ENCODE measurements at places on chromosomes 1 and 21.

- no peak for DNase-seq
Observed at GRCh38 chr1:68495968-68496679, 758 bp downstream of the DEPDC1 start.

DNA sequence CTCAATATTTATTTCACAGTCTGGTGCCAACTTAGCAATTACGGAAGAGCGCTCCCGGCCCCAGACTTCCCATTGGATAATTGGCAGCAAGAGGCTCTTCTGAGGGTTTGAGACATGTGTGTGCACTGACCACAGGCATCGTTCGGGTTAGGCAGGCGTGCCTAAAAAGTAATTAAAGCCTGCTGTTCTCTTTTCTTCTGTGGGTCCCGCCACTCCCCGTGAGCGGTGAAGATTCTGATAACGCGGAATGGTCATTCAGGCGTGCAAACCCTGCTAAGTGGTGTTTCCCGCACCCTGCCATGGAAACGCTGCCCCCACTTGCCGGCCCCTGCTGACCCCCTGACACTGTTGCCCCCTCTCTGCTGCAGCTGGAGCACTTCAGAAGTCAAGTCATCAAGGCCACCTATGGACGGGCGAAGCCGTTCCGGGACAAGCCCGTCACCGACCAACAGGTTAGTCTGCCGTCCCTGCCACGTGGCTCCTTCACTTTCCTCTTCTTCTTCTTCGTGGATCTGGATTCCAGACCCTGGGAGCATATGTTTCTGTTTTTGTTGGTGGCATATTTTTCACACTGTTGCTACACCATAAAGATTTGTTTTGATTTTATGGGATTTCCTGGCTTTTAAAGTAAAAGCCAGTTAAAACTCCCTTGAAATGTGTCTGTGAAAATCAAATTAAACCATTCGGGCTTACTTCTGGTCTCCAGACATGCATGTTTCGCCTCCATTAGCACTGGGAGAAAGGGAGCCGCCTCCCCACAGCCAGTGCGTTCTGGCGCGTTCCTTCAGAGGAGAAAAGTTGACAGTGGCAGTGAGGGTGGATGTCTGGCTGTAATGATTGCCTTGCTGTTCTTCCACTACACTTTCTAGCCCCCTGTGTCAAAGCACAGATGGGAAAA is 79.9 kb downstream of the FHAD1 start:
- DNase-seq: no peak

DNA sequence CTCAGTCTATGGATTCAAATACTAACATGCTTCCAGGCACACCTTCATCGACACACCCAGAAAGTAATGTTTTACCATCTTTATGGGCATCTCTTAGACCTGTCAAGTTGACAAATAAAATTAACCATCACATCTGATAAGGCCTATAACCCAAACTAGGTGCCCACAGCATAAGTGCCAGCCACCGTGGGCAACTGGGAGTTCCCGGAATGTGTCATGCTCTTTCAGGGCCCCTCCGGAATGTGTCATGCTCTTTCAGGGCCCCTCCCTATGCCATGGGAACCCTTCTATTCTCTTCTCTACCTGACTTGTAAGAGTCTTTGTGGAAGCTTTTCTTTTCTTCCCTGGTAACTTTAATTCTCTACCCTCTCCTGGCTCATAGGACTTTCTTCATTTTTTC is 26.6 kb downstream of the KRTAP24-1 start:
- DNase-seq: no peak

DNA sequence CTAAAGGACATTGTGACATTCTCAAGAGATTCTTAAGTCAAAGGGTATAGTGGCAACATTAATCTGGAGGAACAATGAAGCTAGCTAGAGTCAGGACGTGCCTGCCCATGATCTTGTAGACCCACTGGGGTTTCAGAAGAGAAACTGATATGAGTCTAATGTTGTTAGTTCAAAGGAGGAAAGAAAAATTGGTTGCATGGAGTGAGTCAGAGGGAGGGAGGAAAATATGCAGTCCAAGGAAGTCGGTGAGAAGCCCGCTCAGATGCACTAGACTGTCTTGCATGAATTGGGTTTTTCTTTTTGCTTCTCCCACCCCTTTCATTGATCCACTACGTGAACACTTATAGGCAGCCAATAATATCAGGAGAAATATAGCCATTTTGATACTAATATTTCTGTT is 53.8 kb upstream of the SYT14 start:
- no peak for DNase-seq

GRCh38 chr1:15949453-15950245 is 26.3 kb downstream of the ZBTB17 start:
- DNase-seq: no peak
